ENCODE measurements at places on chromosomes 6 and 20. TPM values are rescaled to one million over a fixed set of nuclear protein-coding genes. Genes with fewer than 3 reads are reported as not detected.

DNA sequence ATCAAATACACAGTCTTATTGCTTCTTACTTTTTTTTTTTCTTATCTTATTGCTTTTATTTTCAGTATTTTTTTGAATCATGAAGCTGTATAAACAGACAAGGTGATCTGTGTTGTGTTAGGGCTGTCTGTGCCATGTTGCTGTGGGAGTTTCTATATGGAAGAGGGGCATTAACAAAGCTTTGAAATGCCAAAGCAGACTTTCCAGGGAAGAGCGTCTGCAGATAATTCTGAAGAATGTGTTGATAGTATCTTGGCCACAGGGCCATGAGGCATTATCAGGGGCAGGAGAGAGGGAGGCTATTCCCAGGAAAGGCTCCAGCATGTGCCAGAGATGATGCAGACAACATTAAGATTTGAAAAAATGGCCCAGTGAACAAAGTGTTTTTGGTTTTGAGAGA, 354.5 kb downstream of the UTRN start:
- DNase-seq, result no peak

DNA sequence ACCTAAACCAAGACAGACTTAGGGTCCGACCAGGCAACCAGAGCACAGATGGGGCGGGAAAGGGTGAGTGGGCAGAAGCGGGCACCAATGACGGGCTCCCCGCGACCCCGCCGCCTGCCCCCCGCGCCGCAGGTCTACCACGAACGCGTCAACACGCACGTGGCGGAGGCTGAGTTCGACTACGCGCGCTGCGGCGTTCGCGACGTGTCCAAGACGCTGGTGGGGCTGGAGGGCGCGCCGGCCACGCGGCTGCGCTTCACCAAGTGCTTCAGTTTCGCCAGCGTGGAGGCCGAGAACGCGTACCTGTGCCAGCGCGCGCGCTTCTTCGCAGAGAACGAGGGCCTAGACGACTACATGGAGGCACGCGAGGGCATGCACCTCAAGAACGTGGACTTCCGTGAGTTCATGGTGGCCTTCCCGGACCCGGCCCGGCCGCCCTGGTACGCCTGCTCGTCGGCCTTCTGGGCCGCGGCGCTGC, 5.1 kb downstream of the TMEM151B start:
- DNase-seq, result no peak

DNA sequence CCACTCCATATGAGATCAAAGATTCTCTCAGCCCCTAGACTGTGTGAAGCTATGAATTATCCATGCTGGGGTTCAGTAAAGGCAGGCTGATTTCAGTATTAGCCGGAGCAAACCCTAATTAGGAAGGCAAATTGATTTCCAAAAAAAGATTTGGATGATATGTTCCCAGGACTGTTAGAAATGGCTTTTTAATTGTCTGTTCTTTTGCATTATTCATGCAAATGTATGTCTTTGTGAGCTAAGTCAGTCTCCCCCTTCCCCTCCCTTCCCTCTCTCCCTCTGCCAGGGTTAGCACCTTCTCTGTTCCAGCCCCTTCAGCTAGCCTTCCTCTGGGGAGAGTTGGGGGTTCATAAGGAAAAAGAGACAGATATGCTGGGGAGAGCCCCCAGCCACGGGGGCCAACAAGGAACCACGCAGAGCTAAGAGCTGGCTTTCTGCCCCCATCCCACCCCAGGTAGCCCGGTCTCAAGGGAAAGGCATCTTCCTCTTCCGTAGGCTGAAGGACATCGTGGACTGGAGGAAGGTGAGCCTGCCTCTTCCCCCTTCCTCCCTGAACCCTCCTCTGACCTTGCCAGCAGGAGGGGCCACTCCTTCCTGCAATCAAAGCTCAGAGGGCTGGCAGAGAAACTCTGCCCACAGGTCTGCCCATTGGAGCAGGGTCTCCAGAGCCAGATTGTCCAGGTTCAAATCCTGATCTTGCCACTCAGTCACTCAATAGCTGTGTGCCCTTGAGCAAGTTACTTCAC, 32.3 kb downstream of the PDRG1 start:
- no peak for DNase-seq

DNA sequence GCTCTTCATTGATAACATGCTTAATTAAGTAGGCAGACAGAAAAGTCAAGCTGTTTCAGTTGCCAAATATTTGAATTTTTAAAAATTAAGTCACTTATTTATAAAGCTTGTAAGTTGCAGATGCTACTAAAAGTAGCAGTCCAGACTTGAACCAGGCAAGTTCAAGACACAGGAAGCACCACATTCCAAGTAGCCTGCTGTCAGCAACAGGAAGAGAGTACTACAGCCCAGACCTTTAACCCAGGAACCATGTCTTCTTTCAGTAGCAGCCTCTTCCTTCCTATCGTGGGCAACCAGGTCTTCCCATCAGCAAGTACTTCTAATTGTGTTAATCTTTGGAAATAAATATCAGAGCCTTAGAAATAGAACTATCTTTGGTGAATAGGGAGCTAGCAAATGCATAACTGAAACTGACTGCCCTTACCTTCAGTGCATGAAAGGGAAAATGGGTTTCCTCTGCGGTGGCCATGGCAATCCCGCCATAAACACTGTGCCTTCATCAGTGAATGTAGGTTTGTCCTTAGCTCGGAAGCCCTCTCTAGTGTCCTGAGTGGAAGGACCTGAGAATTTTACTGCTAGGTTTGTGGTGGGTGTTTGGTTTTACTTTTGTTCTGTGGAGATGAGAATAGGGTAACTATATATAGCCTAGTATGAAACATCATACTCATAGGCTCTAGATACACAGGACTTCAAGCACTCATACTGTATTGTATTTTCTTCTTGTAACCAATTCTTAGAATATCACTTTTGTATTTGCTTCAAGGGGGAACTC, 95.6 kb downstream of the SYCP2 start:
- no peak for DNase-seq

DNA sequence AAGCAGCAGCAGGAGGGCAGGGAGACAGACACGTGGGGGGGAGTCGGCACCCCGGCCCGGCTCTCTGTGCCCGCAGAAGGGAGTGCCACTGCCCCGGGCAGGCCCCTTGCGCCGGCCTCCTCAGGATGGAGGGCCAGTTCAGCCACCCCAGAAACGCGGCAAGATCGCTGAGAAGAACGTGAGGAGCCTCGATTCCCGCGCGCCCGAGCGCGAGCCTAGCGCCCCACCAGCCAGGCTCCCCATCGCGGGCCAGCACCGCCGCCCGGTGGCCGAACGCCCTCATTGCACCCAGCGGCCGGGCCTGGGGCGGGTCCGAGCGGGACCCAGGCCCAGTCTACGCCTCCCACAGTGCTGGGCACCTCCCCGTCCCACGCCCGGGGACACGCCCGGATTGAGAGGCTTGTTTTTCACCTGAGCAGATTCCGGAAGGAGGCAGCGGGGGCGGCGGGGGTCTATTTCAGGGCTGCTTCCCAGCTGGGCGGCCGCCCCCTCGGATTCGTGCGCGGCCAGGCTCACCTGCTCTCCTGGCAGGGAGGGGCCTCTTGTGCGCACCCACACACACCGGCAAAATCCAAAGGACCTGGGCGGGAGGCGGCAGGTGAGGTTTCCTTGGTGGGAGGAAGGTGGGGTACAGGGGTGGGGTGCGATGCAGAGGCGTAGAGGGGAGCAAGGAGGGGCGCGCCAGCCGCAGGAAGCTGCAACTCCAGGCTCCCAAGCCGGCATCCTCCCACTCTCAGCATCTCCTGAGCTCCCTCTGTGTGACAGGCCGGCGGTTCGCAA, 9.0 kb upstream of the GRM4 start:
- no peak for DNase-seq

DNA sequence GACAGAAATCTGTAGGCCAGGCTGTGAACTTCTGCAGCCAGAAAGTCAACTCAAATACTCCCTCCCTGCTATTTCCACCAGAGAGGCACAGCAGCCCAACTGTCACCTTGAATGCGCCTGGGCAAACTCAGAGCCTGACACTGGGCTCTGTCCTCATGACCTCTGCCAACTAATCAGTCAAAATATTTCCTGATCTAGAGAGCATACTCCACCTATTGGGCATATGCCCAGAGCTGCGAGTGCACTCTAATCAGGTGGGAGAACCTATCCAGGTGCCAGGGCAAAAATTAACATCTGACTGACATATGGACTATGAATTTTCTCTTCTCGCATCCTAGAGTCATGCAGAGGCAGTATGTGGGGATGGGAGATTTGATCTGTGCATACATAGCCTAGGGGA, 406.3 kb upstream of the RUNX2 start:
- DNase-seq, result no peak

DNA sequence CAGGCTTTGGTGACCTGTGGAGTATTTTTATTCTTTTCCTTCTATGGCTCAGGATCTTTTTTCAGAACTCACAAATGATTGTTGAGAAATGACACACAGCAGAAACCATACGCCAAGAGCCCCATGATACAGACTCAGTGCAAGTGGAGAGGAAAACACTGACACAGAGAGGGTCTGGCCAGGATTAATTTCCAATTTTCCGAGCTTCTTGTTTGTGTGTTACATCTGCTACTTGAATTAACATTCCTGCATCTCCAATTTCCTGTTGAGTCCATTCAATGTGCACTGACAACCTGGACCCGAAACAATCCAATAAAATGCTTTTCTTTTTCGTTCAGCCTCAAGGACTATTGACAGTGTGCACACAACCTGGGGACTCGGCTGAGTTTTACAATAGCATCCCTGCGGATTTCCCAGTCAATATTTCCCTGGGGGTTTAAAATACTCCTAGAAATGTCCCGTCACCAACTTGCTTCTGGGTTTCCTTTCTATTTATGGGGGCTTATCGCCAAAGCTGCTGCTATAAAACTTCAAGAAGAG, 4.9 kb upstream of the MLN start:
- no peak for DNase-seq

- DNase-seq, result no peak
Observed at GRCh38 chr6:130259557-130259956, 36.8 kb upstream of the SAMD3 start.

DNA sequence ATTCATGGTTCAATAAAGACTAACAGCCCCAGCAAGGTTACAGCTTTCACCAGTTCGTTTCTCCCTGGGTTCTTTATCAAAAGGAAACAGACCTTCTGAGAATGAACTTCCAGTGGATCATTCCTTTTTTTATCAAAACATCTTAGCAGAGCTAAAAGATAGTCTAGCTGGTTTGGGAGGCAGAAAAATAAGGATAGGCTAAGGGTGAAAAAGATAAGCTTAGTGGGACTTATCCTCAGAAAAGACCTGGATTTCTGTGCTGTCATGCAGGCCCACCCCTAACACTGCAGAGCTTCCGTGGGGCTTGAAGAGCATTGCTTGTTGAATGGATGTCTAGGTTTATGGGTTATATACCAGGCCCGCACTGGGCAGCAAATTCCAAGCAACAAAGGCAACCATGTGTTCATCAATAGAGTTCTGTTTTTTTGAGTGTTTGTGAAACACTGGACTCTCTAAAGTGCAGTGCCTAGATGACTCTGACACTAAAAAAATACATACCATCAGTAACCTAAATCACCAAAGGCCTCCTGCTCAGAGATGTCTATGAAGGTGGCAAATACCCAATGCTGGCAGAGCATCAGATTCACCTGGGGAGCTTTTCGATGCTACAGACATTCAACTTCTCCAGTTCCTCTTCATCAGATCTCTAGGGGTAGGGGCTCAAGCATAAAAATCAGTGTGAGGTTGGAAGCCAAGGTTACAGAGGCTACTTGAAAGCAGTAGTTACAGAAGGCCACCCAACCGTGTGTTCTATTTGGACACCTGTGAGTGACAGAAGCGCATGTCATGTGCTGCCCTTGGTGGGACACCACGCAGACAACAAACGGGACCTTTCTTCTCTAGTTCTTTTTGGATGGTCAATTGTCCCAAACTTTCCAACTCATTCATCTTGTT, 53.0 kb downstream of the TNFAIP3 start:
- DNase-seq, result no peak

DNA sequence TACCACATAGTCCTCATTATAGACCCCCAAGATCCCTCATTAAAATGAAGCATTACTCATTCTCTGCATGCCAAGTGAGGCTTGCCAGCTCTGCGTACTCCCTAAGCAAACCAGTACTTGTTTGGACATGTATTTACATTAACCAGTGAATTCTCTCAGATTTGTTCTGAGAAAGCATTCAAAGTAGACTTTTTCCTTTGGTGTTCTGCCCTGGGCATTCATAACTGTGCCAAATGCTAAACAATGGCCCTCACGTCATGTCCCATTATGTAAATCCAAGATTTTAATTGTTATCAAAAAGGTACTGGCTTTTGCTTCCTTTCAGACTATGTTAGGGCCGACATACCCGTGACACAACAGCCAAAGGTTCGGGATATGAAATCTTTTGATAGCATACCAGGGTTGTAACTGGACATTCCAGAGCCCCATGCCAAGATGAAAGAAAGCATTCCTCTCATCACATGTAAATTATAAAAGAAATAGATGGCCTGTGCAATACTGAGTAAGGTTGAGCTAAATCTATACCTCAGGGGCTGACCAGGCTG, 164.2 kb downstream of the ADAT2 start:
- no peak for DNase-seq

GRCh38 chr20:37394543-37395409, 48.8 kb downstream of the SRC start:
- DNase-seq, result no peak

GRCh38 chr6:85669735-85670194, 27.1 kb upstream of the SYNCRIP start:
- no peak for DNase-seq

GRCh38 chr6:11700118-11700718, 78.4 kb downstream of the ADTRP start:
- DNase-seq, result no peak

GRCh38 chr6:32173051-32173727, 2.7 kb downstream of the AGPAT1 start:
- no peak for DNase-seq

- no peak for DNase-seq
Observed at GRCh38 chr20:37574199-37574890, 46.7 kb upstream of the BLCAP start.

GRCh38 chr20:39899881-39900280, 789.2 kb downstream of the MAFB start:
- DNase-seq, result no peak

- DNase-seq, result no peak
Observed at GRCh38 chr20:2859330-2860121, 13.8 kb upstream of the PTPRA start.

GRCh38 chr20:24059174-24059573, 70.6 kb upstream of the GGTLC1 start:
- DNase-seq, result no peak

GRCh38 chr6:135280375-135281136, 99.4 kb downstream of the MYB start:
- DNase-seq, result no peak

DNA sequence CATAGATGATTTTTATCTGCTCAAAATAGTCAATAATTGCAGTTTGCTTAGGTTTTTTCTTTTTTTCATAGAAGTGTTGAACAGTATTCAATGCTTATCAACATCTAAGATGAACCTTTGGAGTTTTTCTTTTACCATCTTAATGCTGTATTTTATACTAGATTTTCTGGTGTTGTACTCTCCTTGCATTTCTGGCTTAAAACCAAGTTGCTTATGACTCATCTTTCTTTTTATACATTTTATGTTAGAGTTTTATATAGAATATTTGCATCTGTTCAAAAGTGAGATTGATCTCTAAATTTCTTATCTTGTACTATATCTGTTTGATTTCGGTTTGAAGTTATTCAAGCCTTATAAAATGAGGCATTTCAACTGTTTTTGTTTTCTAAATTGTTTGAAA, 232.5 kb downstream of the RFPL4B start:
- no peak for DNase-seq

The PARD6B gene
- polyA plus RNA-seq, result 26.7 TPM

The ECI2 gene
- 123 TPM for polyA plus RNA-seq

The DEFB125 gene
- not detected for polyA plus RNA-seq

The ITPR3 gene
- 8.1 TPM for polyA plus RNA-seq

The NANP gene
- 6.8 TPM for polyA plus RNA-seq

The SLC25A27 gene
- 36.9 TPM for polyA plus RNA-seq

The SNX5 gene
- 232 TPM for polyA plus RNA-seq
